Suppressor macrophage treated with lipopolysaccharide for 1 hour (primary cell): ENCODE measurements at places on chromosomes 4 and X.

GRCh38 chrX:139194571-139195280 is 335.8 kb upstream of the F9 start:
- DNase-seq, result peak; percentile 18

DNA sequence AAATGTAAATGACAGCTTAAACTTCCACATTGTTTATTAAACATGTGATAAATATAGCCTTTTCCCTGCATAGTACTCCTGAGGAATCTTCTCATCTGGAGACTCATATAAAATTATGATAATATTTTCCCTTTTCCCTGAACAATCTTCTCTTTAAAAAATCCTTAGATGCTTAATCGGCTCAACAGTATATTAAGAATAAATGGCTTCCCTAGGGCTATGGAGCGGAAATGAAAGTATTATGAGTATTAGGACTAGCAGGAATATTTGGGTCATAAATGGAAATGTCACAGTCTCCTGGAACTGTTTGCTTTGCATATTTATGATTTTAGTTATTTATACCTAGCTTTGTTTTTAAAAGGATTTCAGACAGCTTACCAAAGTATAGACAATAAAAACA is 200.7 kb upstream of the PDE5A start:
- DNase-seq, result no peak

DNA sequence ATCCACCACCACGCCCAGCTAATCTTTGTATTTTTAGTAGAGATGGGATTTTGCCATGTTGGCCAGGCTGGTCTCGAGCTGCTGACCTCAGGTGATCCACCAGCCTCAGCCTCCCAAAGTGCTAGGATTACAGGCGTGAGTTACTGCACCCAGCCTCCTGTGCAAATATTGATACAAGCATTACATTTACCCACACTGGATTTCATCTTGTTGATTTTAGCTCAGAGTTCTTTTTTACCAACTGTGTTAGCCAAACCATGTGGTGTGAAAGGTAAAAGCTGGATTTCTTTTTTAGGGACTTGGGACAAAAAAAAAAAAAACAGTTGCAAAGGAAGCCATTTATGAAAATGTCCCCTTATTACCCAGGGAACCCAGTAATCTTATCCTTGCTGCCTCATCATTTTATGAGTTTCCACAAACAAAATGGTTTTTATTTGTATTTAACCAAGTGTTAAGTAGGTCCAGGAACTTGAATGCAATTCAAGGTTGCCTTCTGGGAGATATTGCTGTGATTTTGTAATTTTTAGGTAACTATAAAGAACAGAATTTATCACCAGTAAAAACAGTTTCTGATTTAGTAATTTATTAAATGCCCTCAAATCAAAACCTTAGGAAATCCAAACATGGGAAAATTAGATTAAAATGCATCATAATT is 202.5 kb downstream of the PALLD start:
- no peak for DNase-seq

DNA sequence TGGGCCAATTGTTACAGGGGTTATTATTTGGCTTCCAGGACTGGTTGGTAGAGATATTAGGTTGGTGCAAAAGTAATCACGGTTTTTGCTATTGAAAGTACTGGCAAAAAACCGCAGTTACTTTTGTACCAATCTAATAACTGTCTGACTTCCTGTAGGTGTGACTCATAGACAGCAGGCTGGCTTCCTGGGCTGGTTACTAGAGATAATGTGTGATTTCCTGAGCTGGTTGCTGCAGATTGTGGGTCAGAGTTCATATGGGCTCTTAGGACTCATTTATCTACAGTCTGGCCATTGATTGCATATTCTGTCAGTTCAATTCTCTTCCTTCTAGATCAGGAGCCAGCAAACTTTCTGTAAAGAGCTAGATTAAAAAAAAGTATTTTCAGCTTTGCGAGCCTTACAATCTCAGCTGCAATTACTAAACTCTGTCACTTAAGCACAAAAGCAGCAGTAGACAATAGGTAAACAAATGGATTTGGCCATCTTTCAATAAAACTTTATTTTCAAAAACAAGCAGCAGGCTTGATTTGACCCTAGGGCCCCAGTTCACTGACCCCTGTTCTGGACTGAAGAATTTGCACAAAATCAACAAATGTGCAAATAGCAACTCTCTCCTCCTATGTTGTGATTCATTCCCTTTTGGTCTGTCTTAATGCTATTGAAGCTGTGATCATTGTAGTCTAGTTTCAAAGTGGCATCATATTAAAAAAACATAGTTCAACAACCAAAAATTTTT is 50.8 kb upstream of the BOD1L1 start:
- no peak for DNase-seq

DNA sequence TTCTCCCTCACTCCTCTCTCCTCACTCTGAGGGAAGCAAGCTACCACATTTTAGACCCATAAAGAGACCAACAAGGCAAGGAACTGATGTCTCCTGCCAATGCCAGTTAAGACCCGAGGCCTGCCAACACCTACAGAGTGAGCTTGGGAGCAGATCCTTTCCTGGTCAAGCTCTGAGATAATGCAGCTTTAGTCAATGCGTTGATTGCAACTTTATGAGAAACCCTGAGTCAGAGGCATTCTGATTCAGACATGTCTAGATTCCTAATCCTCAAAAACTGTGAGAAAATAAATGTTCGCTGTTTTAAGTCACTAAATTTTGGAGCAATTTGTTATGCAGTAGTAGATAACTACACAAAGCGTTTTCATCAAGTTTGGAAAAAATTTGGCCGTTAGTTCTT is 115.5 kb downstream of the JADE1 start:
- no peak for DNase-seq

DNA sequence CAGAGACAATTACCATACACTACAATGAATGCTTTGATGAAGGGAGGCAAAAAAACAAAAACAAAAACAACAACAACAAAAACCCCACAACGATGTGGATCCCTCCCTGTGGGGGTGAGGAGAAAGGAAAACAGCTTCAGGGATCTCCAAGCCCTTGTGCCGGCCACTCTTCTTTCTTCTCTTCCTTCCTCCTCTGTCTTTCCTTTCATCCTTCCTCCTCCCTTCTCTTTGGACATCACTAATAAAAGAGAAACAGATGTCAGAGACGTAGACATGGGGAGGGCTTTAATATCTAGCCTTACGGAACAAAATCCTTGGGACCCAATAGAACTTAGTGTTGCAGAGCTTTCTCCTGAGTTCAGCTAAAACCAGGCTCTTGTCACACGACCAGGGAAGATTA is 18.8 kb upstream of the STX18 start:
- no peak for DNase-seq

GRCh38 chr4:5747738-5748375 is 36.9 kb downstream of the EVC start:
- no peak for DNase-seq

- no peak for DNase-seq
Measured at GRCh38 chr4:158080354-158080753, 92.5 kb downstream of the GASK1B start.

DNA sequence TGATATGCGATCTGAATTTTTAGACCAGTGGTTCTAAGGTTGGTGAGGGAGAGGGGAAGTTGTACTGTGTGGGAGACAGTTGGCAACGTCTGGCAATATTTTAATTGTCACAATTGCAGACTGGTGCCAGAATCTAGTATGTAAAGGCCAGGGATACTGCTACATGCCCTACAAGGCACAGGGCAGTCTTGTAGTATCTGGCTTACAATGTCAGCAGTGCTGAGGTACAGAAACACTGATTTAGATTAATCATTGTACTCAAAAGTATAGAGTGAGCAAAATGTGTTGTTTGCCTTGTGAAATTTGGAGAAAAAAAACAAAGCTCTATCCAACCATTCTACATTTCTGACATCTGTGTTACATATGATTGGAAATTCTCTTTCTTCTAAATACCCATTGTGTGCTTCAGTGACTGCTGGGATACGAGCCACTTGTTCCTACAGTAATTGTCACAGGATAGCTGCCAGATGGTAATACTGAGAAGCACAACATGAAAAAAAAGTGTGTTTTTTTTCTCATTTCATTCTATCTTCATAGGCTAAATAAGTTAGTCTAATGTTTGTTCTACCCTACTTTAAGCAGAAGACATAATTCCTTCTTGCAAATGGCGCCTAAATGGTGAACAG is 526.7 kb upstream of the AGA start:
- DNase-seq, result no peak

- DNase-seq, result no peak
Measured at GRCh38 chrX:40327085-40327484, 229.3 kb upstream of the BCOR start.

- no peak for DNase-seq
Measured at GRCh38 chrX:105872941-105873340, 50.6 kb downstream of the NRK start.

- DNase-seq, result no peak
Measured at GRCh38 chr4:87120411-87121162, 99.8 kb downstream of the KLHL8 start.

DNA sequence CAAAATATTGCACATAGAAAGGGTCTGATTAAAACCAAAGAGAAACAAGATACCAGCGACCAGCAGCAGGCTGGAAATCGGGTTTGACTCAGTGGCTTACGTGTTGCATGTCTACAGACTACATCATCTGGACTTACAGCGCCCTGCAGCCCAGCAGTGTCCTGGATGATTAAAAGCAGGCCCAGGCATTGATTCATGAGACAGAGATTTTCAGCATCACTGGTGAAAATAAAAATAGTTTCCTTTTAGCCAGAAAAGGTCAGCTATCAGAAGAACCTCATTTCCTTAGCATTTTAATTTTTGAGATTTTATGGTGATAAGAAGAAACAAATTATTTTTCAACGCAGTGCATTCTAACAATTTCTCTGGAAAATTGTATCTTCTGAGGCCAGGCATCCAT is 190.6 kb downstream of the PTTG2 start:
- no peak for DNase-seq

- no peak for DNase-seq
Measured at GRCh38 chrX:129769467-129770154, 10.1 kb upstream of the SASH3 start.

DNA sequence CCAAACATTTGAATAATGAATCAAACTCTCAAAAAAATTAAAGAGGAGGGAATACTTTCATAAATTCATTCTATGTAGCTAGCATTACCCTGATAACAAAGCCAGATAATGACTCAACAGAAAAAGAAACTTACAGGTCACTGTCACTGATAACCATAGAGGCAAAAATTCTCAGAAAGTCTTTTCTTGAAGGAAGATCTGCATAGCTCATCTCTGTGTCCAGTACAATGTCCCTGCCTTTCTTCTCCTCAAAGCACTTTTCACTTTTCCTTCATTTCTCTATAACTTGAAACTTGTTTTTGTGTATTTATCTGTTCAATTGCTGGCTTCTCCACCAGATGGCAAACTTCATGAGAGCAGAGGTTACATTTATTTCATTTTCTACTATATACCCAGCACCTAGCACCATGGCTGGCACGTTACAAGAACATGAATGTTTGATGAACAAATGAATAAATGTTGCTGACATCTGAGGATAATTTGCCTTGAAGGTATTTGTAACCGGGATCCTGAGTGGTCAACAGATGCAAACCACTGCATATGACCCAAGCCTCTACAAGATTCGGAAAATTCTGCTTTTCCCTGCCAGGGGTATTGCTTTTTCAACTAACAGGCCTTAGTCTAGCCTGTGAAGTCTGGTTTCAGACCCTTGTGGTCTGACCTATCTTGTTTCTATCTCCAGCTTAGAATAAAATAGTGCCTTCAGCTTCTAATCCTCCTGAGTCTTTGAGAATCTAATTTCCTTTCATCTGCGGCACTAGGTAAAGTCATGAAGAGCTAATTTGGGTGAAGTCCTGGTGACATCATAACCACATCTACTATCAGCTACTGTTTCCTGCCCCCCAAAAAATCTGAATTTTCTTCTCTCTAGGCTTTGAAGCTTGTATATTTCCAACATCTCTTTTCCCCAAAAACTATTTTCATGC is 52.5 kb upstream of the ANTXR2 start:
- peak; percentile 61 for DNase-seq

- DNase-seq, result no peak
Measured at GRCh38 chrX:4579480-4579879, 866.0 kb upstream of the PRKX start.

DNA sequence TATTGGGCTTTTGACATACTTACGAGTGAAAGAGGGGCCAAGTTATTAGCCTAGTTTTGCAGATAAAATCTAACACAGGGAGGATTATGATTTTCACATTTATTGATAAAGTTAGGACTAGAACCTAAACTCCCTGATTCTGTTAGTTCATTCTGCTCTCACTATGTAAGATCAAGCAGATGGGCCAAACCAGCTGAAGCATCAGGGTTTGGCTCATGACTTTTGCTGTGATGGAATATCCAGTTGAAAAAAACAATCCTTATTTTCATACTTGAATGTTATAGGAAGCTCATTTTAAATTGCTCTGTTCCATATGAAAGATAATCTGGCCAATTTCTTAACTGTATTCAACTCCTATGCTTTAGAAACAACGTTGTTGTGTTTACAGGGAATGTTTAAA is 21.2 kb downstream of the SPRY1 start:
- no peak for DNase-seq

GRCh38 chr4:152459326-152459725 is 76.6 kb downstream of the FBXW7 start:
- no peak for DNase-seq

GRCh38 chrX:134670134-134670924 is 12.1 kb upstream of the PLAC1 start:
- DNase-seq, result no peak
